ENCODE measurements at places on chromosomes 11 and 22. TPM values are rescaled to one million over a fixed set of nuclear protein-coding genes. Genes with fewer than 3 reads are reported as not detected.
A peak's percentile ranks its signal among the peaks of the same experiment; 100 is the strongest.

DNA sequence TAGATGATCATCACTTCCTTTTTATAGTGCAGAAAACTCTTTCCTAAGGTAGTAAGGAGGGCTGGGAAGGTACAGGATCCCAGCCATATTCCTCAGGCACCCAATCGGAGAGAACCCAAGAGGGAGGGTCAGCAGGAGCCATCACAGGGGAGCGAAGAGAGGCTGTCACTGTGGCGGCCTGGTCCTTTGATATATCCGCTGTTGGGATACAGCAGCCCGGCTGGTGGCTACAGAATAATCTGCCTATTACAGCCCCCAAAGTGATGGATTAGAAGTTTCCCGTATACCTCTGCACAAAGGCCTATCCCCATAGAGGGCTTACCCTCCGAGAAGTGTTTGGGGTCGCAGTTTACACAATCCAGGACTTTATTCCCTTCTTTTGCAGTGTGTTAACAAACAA is 48.5 kb downstream of the OR4D9 start:
- no peak for DNase-seq
- H3K36me3 ChIP-seq = no peaks in the 10 kb centered on the region
- peak overlapping the region; percentile 74 for H3K27ac ChIP-seq
- H3K4me3 ChIP-seq = peak overlapping the region; percentile 93
- peaks cover 35% of the 10 kb centered on the region for H3K4me1 ChIP-seq

- H3K27me3 ChIP-seq = no peaks in the 10 kb centered on the region
- peaks cover 56% of the 10 kb centered on the region for H3K36me3 ChIP-seq
- H3K27ac ChIP-seq = no peak overlapping the region
- DNase-seq = no peak
Measured at GRCh38 chr11:4102711-4103110, 8.1 kb downstream of the RRM1 start.

- DNase-seq = no peak
- no peak overlapping the region for H3K27ac ChIP-seq
- H3K36me3 ChIP-seq = peaks cover 81% of the 10 kb centered on the region
- no peak overlapping the region for H3K4me3 ChIP-seq
Measured at GRCh38 chr11:66495401-66495854, 15.0 kb upstream of the BBS1 start.

- DNase-seq = no peak
- H3K4me1 ChIP-seq = peaks cover 16% of the 10 kb centered on the region
- no peak overlapping the region for H3K4me3 ChIP-seq
- no peaks in the 10 kb centered on the region for H3K36me3 ChIP-seq
Measured at GRCh38 chr11:43830928-43831440, 49.6 kb upstream of the ALKBH3 start.

Gene TEX54
- total RNA-seq = not detected

Gene USH1C
- total RNA-seq = 0.30 TPM

Gene LRRC74B
- 3.6 TPM for total RNA-seq

All from lower lobe of right lung (tissue), 2 donors.